ENCODE measurements at places on chromosomes 7 and 10.

DNA sequence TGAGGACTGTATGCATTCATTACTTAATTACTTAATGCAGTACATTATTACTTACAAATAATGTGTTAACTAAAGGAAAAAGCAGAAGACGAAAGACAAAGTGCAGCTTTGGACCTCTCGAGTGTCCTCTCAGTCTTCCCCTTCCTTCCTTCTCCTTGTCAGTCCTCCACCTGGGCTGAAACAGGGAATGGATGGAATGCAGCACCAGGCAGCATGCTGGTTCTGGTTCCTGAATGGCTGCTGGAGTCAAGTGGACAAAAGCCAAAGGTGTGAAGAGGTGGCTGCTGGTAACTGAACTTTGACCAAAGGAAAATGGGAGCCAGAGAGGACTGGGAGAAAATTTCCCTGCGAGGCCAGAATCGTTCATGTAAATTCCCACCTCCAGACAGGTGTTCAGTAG, 179.5 kb downstream of the GPAM start:
- no peak for DNase-seq

GRCh38 chr10:62710182-62710581, 94.3 kb upstream of the ADO start:
- no peak for DNase-seq

- no peak for DNase-seq
Observed at GRCh38 chr7:156115582-156115981, 303.3 kb upstream of the SHH start.

- no peak for DNase-seq
Observed at GRCh38 chr10:102674566-102674965, 30.3 kb downstream of the TRIM8 start.

GRCh38 chr10:101781984-101782810, 1.0 kb downstream of the NPM3 start:
- DNase-seq = no peak

DNA sequence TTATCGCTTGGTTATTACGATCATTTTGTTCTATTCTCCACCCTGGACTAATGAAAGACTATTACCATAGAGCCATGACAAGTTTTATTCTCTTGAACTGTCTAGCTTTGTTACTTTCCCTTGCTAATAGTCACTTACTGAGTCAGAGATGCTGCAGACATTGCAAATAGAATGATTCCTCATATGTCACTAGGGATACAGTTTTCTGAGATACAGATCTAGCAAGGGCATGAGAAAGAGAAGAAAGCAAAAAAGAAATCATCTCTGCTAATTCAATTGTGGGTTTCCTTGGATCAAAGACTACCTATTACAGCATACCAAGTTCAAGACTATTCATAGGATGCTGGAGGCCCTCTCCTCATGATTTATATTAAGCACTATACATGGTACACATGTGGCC, 204.3 kb downstream of the MBL2 start:
- DNase-seq = no peak

Measured in nucleus accumbens (tissue), 56 donors.